Memory B cell (primary cell): ENCODE measurements at places on chromosomes 5 and 9.
A peak's percentile ranks its signal among the peaks of the same experiment; 100 is the strongest.

GRCh38 chr9:2355697-2355983 lies 265.9 kb upstream of the VLDLR start:
- DNase-seq: no peak

- no peak for DNase-seq
Measured at GRCh38 chr5:146101646-146102045, 3.7 kb downstream of the PLAC8L1 start.

DNA sequence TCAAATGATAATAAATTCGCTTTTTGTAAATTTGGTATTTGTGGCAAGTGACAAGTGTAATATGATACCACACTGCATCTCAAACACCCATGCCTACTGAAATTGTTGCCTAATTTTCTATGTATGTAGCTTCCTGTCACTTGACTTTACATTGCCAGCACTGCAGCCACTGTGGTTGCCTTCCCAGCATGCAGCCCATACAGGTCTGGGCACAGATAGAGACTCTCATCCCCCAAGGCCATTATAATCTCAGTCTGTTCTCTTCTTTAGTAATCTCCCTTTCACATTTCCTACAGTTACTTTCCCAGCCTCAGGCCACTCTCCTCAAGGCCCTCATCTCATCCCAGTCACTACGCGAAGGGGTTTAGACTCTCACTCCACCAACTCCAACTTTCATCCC lies 1200.6 kb downstream of the PTPRD start:
- DNase-seq: no peak

DNA sequence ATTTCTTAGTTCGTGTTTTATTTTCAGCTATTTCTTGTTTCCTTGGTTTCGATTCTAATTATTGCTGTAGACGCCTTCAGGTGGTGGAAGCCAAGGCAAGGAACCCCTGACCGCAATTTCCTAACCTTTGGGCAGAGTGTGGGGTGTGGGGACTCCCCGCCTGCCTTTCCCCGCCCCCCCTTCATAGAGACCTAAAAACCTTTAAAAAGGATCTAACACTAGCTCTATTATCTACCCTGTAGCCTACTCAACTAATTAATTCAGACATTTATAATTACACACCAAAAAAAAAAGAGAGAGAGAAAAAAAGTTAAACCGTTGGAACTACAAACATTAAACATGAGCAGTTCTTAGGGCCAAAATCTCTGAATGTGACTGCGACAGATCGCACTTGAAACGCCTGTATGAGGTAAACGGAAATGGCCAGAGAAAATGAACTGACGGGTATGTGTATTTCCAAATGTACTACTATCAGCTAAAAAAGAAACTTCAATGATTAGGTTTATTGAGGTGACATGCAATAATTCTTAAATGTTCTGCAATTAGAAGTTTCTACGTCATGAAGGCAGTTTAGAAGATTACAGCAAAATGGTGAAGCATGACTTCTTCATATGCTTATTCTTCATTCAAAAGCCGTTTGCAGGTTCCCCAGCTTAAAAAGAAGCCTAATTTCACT lies 19.0 kb upstream of the FER start:
- DNase-seq: no peak

GRCh38 chr5:6501701-6502100 lies 53.0 kb downstream of the UBE2QL1 start:
- DNase-seq: no peak

DNA sequence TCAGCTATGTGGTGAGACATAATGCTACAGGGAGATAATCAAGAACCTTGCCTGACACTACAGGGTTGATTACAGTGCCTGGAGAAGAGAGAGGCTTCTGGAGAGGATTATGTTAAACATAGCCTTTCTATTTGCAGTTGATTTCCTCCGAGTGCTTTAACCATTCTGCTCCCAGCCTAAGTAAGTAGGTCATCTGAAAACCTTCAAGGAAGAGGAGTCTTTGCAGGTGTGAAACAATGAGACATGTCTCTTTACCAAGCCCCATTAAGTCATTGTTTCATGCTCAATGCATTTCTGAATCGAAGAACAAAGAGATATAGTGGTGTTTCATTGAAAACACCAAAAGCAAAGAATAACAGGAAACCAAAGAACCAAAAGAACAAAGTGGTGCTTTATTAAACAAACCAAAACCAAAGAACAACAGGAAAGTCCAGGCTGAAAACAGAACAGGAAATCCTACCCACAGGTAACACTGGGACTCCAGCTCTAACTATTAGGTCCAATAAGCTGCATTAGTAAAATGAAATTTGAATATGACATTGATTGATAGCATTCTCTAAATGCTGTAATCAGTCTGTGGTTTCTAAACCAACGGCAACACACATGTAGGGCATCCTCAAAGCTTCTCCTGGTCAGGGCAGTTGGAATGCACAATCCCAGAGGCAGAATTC lies 113.3 kb upstream of the SPATA31D4 start:
- no peak for DNase-seq

DNA sequence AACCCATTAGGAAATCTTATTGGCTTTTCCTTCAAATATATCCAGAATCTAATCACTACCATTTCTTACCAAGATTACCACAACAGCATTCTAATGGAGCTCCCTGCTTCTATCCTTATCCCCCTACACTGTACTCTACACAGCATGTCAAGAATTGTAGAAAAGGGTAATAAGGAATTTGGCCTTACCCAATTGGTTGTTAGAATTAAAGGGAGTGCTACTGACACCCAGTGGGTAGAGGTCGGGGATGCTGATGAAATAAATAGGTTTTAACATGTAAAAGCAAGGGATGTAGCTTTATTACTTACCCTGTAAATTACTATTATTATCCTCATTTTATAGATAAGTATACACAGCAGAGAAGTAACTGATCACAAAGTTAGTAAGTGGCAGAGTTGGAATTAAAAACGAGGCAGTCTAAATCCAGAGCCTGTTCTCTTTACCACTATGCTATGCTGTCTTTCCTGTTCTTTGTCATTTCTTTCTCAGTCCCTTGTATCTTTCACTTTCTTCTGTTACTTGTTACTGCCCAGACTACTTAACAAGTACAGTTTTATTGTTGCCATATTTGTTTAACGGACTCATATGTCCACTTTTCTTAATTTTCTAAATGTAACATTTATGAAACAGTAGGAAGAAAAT lies 10.5 kb downstream of the SLC38A9 start:
- DNase-seq: no peak

DNA sequence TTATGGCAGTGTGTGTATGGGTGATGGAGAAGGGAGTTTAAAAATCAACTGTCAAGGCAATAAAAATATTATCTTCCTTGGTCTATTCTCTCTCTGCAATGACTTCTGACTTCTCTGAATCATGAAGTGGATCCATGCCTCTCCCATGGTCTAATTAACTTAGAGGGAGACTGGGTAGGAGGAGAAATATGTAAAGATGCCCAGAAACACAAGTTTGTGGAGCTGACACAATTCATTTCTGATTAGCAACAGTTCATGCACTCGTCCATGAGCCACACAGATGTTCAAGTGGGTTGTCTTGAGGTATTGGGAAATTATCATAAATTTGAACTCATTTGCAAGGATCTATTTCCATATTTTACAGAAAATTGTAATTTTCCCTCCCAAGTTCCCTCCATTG lies 38.1 kb downstream of the INSYN2B start:
- no peak for DNase-seq

GRCh38 chr5:142823126-142823525 lies 52.9 kb downstream of the ARHGAP26 start:
- DNase-seq: no peak

DNA sequence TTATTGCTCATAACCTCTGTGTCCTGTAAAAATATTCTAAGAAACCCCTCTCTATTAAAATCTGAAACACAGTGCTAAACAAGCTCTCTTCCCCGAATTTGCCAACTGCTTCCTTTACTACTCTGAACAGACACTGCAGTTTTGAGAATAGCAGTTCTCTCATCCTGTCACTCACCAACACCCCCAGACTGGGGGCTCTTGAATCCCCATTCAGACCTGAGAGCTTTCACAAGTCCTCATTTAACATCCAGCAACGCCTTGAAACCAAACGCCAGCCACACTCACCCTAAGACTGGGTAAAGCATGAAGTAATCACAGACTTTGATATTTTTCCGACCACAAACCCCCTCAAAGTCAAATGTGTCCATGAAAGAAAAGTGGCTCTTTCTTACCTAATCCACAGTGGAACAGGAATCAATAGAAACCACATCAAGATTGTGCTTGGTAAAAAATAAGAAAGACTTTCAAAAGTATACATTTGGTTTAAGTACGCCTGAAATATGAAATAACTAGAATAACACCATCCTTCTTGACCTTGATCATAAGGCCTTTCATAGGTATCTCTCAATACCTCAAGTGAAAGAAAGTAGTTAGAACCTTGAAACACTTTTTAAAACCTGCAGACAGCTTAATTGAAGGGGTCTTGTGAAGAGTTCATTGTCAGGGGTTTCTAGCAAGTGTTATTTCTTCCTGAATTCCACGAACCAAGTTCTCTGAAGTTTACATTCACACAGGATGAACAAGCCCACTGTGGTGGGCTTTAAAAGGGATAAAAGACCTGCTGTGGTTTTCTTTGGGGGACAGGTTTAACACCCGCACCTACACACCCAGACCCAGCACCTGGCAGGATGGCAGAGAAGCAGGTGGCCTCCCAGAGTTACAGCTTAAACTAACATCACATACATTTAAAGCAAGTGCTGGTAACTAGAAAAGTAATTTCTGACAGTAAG lies 412.6 kb downstream of the MLLT3 start:
- no peak for DNase-seq

DNA sequence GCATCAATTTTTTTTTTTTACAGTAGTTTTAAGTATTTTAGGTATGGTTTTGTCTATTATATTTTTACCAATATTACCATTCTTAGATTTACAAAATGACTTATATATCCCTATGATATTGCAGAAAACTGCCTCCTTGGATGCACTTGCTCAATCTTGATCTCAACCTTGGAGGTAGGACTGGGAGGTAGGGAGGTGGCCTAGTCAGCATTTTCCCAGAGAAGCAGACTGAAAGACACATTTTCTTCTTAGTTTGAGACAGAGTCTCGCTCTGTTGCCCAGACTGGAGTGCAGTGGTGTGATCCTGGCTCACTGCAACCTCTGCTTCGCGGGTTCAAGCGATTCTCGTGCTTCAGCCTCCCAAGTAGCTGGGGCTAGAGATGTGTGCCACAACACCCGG lies 175.3 kb upstream of the SH3GL2 start:
- no peak for DNase-seq

DNA sequence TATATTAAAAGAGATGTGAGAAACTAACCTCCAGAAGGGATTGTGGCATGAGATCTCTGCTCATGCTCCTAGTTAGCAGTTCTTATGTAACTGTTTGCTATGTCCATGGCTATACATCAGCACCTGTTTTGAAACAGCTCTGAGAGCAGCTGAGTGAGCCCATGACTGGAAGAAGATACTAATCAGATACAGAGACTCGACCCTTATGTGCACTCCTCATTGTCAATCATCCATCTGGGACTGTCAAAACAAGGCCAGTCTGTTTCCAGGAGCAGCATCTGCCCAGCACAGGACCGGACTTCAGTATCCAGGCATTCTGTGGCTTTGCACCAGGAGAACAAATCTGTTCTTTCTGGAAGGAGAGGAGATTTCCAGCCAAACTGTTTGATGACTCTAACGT lies 77.7 kb downstream of the EFNA5 start:
- no peak for DNase-seq

GRCh38 chr9:31347082-31347617 lies 1037.3 kb upstream of the ACO1 start:
- DNase-seq: no peak

GRCh38 chr9:126805554-126806262 lies 868 bp downstream of the ZBTB43 start:
- peak; percentile 52 for DNase-seq

GRCh38 chr5:107696498-107696897 lies 25.8 kb upstream of the EFNA5 start:
- no peak for DNase-seq

GRCh38 chr9:81633952-81634854 lies 55.1 kb downstream of the TLE1 start:
- no peak for DNase-seq

DNA sequence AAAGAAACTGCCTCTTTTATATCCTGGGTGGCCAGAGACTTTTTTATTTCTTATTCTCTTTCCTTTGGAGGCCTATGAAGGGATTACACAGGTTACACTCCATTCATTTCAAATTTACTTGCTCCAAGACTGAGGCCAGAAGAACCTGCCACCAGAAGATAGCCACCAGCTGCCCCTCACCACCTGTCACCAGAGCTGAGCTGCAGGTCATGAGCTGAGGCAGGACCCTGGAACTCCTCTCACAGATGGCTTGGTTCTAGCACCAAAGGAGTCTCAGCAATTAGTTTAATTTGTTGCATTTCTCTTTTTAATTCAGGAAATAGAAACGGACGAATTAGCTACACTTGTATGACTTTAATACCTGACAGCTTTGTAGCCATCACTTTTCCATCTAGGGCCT lies 313.9 kb downstream of the SPOCK1 start:
- no peak for DNase-seq

- no peak for DNase-seq
Measured at GRCh38 chr5:61609840-61610677, 278.0 kb downstream of the ZSWIM6 start.

- DNase-seq: no peak
Measured at GRCh38 chr5:137876101-137876500, 8.4 kb downstream of the MYOT start.

DNA sequence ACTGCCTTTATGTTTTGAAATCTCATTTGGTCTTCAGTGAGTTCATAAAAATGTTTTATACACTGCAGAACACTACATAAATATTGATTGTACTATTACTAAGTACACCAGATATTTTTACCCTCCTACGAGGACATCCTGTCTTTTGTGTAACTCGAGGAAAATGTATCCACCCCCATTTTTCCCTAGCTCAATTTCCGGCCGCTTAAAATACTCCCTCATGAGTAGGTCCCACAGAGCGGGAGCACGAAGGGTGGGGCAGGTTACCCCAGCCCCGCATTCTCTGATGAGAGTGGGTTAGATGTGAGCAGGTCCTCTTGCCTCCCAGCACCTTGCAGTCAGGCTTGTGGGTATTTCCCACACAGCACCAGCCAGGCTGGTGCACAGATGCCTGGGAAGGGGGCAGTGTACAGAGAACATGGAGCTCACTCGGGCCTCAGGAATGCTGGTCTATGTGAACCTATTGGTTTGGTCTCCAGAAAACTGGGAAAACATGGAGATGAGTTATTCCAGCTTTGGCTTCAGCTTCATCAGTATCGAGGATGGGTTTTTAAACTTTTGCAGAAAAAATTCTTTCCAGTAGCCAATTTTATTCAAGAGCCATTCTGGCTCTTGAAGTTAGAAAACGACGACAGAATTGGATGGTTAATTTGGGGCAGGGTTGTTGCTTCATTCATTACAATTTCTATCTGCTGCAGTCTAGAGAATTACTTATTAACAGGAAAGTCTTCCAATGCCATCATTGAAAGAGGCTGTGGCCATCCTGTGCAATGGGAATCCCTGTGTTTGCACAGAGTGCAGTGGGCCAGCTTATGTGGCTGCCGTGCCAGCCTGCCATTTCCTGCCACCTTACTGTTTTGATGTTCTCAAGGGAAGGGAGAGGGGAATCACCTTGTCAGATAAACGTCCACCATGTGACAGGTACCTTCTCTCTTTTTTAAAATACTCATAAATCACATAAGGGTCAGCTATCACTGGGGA lies 73.2 kb downstream of the WDR41 start:
- no peak for DNase-seq

- no peak for DNase-seq
Measured at GRCh38 chr9:130845254-130845653, 10.2 kb downstream of the ABL1 start.

GRCh38 chr9:69295872-69296552 lies 29.0 kb upstream of the ENTREP1 start:
- DNase-seq: no peak

- DNase-seq: no peak
Measured at GRCh38 chr5:79120221-79120620, 8.6 kb downstream of the BHMT start.

GRCh38 chr5:115336201-115336720 lies 39.8 kb upstream of the CCDC112 start:
- no peak for DNase-seq
